ENCODE measurements at places on chromosomes 4 and X.

DNA sequence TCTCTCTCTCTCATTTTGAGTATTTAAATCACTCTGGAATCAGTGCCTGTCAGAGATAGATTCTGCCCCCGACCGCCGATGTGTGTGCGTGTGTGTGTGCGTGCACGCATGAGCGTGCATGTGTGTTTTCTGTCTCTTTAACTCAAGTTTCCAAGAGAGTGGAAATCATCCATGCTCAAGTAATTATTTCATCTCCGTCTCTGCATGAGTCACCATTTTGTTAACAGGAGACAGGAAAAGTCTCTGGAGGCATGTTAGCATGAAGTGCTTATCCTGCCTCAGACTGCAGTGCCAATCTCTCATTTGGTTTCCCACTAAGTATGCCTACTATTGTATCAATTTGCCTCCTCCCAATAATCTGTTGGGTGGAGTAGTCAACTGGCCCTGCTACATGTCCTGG is 182.9 kb upstream of the NHS start:
- DNase-seq = no peak

GRCh38 chrX:11664211-11665167 is 1.2 kb downstream of the ARHGAP6 start:
- no peak for DNase-seq

- no peak for DNase-seq
Observed at GRCh38 chrX:124476562-124476961, 130.2 kb downstream of the SH2D1A start.

GRCh38 chr4:183658362-183659028 is 490 bp downstream of the RWDD4 start:
- DNase-seq = peak; percentile 6

GRCh38 chr4:100189820-100190642 is at the start of gene DDIT4L:
DDIT4L (minus strand) TSS chr4:100190468; CDS start chr4:100189983, 485 bp downstream.
- DNase-seq = no peak

- no peak for DNase-seq
Observed at GRCh38 chr4:1370321-1371124, 23.5 kb downstream of the UVSSA start.

- DNase-seq = no peak
Observed at GRCh38 chr4:16264798-16265197, 38.5 kb upstream of the TAPT1 start.

DNA sequence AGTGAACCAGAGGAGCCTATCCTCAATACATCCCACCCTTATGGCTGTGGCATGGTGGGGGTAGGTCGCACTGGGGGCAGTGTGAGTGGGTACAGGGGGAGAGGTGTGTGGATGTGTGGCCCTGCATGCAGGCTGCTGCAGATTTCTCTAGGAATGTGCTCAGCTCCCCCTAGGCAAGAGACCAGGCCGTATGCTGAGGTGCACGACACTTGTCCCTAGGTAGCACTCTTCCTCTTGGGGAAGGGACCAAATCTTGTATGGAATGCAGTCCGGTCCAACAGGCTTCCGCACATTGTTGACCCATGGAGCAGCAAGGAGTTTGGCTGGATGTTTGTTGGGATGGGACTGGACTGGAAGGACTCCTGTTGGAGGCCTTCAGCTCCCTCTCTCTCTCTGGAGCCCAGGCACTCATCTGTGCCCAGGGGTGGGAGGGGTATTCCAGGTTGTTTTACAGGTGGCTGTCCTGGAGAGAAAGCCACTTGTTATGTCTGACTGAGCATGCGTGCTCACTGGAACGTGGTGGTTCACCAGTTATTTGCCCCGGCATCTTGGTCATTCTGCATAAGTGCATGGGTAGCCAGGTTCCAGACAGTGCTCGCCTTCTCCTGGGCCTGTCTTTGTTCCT is 55.1 kb downstream of the NBDY start:
- DNase-seq = no peak

GRCh38 chr4:173794662-173795061 is 264.6 kb upstream of the HAND2 start:
- no peak for DNase-seq

GRCh38 chr4:108160741-108161352 is 7.9 kb downstream of the LEF1 start:
- no peak for DNase-seq

DNA sequence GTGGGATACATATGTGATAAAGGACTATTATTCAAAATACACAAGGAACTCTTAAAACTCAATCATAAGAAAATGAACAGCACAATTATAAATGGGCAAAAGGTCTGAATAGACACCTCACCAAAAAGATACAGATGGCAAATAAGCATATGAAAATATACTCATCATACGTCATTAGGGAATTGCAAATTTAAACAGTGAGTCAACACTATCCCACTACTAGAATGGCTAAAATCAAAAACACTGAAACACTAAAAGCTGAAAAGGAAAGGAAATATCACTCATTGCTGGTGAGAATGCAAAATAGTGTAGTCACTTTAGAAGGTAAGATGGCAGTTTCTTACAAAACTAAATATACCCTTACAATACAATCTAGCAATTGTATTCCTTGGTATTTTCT is 597.0 kb upstream of the PABPC4L start:
- no peak for DNase-seq

DNA sequence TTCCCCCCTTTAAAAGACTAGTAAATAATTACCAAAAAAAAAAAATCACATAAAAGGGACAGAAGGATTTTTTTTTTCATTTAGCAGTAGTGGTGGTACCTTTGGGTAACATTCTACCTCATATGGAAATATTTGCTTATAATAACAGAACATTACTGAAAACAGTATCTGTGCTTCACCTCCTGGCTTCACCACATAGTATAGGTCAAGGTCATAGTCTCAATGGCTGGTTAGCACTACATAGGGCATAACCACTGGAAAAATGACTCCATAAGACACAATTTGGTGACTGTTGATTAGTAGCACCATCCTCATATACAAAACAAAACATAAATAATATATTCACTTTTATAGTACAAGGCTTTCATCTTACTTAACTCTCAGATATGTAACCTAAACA is 34.7 kb downstream of the MANBA start:
- DNase-seq = no peak

- no peak for DNase-seq
Observed at GRCh38 chrX:4550018-4550417, 836.6 kb upstream of the PRKX start.

All from stimulated activated naive CD4-positive, alpha-beta T cell treated with Interleukin-2 at 50 U/mL for 16 hours (primary cell).